Activated CD8-positive, alpha-beta memory T cell treated with anti-CD3 and anti-CD28 coated beads, Interleukin-2, amount 10 ng/mL, durations not matched to agents 7 days and 5 days (primary cell): ENCODE measurements at places on chromosomes 3 and 15.

- H3K4me1 ChIP-seq = peaks cover 24% of the 10 kb centered on the region
- H3K27me3 ChIP-seq = no peaks in the 10 kb centered on the region
- peaks cover 42% of the 10 kb centered on the region for H3K36me3 ChIP-seq
- H3K27ac ChIP-seq = no peak overlapping the region
Observed at GRCh38 chr3:184183679-184184078, 2.3 kb upstream of the ABCF3 start.

- H3K27ac ChIP-seq = no peak within 1 kb of the TSS
- H3K36me3 ChIP-seq = no peaks in the 10 kb centered on the region
- DNase-seq = no peak
- no peak within 1 kb of the TSS for H3K4me3 ChIP-seq
- peaks cover 9% of the 10 kb centered on the region for H3K4me1 ChIP-seq
Observed at GRCh38 chr3:126523745-126524428, at the start of gene CHST13. Gene CHST13 (plus strand): TSS chr3:126524155. CDS start chr3:126524333, 178 bp downstream.

GRCh38 chr3:108024146-108024850 is 66.5 kb downstream of the CD47 start:
- H3K4me3 ChIP-seq = no peak overlapping the region
- H3K4me1 ChIP-seq = peaks cover 7% of the 10 kb centered on the region
- H3K27ac ChIP-seq = no peak overlapping the region
- peaks cover 13% of the 10 kb centered on the region for H3K36me3 ChIP-seq
- H3K27me3 ChIP-seq = no peaks in the 10 kb centered on the region
- DNase-seq = no peak

- no peaks in the 10 kb centered on the region for H3K27me3 ChIP-seq
- DNase-seq = no peak
- H3K4me3 ChIP-seq = no peak overlapping the region
- H3K4me1 ChIP-seq = no peaks in the 10 kb centered on the region
Observed at GRCh38 chr3:55000546-55000945, 72.7 kb upstream of the LRTM1 start.

GRCh38 chr3:65669163-65669875 is 369.4 kb downstream of the MAGI1 start:
- H3K27ac ChIP-seq = no peak overlapping the region
- H3K27me3 ChIP-seq = no peaks in the 10 kb centered on the region
- no peak overlapping the region for H3K4me3 ChIP-seq
- H3K36me3 ChIP-seq = no peaks in the 10 kb centered on the region

- H3K4me1 ChIP-seq = no peaks in the 10 kb centered on the region
- no peak overlapping the region for H3K27ac ChIP-seq
- peaks cover 28% of the 10 kb centered on the region for H3K27me3 ChIP-seq
- no peaks in the 10 kb centered on the region for H3K36me3 ChIP-seq
- H3K4me3 ChIP-seq = no peak overlapping the region
- DNase-seq = no peak
Observed at GRCh38 chr15:70210076-70210475, 112.4 kb upstream of the TLE3 start.

DNA sequence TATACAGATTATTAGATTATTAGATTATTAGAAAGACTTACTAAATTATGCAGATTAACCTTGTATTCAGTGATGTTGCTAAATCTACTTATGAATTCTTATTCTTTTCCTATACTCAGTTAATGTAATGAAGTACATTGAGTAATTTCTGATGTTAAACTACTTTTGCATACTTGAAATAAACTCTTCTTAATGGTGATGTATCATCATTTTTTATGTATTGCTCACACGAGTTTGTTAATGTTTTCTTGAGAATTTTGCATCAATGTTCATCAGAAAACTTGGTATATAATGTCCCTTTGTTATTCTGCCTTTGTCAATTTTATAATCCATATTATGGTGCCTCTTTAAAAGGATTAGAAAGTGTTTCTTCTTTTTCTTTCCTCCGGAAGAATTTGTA is 163.2 kb upstream of the COL8A1 start:
- DNase-seq = no peak
- H3K36me3 ChIP-seq = no peaks in the 10 kb centered on the region
- H3K4me3 ChIP-seq = no peak overlapping the region
